ENCODE measurements at places on chromosomes 4 and X.

DNA sequence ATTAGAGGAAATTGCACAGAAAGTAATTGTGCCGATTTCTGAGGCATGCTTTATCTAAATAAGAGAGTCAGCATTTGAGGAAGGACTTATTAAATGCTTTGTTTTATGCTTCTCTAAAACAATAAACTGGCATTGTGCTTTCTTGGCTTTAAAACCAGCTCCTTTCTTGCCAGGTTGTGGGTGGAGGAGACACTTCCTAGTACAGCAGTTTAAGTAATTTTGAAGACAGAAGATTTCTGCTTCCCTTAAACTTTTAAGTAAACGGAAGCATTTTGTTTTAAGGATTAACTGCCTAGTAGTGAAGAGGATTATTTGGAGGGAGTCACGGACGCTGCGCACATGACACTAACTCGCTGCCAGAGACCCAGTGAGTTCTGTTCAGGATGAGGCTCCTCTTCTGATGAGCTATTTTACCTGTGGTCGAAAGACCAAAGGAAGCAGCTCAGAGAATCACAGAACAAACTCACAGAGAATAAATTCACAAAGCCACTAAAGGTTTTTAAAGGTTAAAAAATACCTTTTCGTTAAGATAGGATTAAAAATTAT is 169.5 kb downstream of the TLL1 start:
- no peak for DNase-seq

DNA sequence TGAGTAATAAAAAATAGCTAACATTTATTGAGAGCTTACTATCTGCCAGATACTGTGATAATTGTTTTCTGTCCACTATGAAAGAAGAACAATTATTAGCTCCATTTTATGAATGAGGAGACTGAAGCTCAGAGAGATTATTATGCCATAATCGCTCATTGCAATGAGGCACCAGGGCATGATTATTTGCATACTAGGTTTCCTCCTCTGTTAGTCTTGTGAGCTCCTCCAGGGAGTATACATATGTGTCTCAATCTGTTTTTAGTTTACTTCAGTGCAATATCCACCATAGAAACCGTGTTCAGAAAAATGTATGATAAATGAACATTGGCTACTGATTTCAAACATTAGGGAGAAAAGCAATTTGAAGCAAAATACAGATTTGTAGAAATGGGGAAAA is 139.4 kb upstream of the OTUD4 start:
- DNase-seq, result no peak

- DNase-seq, result no peak
These were observed 321.7 kb upstream of the FSTL5 start for GRCh38 chr4:162485486-162485885.

DNA sequence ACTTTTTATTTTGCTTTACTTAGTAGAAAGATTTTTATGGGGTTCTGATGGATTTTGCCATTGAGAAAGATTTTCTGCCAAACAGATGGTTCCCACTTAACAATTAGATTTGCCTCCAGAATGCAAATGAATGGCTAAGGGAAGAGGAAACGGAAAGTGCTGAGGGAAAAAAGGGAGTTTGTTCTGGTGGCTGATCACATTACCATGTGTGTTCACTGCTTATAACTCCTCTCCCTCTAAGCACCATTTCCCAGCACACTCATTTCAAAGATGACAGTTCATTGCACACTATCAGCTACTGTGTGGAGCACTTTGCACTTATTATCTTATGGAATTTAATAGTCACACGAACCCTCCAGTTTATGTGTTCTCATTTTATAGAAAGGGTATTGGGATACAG is 68.0 kb upstream of the GRID2 start:
- DNase-seq, result no peak

DNA sequence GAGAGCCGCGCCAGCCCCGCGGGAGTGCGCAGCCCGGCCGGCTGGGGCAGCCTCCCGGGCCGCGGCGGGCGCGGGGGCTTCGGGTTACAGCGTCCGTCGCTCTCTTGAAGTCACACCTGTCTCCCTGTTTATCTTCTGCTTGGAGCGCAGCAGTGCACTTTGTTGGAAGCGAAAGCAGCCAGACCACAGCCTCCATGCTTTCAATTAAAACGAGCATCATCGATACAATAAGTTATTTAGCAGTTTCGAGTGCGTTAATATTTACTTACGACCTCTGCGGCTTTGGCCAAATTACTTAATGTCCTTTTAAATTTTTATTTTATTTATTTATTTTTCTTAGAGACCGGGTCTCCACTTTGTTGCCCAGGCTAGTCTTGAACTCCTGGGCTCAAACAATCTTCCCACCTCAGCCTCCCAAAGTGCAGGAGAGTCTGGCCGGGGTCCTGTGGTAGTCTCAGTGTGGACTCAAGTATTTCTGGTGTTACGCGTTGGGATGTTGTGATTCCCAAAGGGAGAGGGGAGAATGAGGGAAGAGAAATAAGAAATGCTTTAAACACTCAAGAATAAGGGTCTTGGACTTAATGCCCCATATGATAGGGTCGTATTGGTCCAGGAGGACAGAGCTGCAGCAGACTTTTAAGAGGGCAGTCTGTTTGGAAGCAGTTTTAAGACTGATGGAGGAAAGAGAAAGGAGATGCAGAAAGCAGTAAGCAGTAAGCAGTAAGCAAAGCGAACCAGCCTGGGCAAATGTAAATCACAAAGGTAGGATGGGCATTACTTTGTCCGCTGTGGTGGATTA is 504 bp upstream of the PDLIM3 start:
- no peak for DNase-seq

- no peak for DNase-seq
These were observed 148.5 kb downstream of the FRAS1 start for GRCh38 chr4:78205591-78205990.

DNA sequence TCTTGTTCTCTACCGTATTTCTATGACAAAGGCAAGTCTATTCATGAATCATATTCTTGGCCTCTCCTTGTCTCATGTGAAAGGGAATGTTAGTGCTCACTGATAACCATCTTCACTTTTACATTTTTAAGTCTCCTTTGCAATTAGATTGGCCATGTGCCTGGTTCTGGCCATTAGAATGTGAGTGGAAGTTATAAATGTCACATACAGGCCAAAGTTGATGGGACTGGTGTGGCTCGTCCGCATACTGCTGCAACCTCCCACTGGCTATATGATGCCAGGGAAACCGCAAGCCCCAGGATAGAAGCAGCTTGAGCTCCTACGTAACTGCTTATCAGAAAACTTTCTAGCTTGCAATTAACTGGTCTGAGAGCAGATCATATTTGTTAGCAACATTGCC is 86.1 kb downstream of the MAGEC1 start:
- no peak for DNase-seq

- no peak for DNase-seq
These were observed 196.3 kb upstream of the MAB21L2 start for GRCh38 chr4:150385606-150386005.

DNA sequence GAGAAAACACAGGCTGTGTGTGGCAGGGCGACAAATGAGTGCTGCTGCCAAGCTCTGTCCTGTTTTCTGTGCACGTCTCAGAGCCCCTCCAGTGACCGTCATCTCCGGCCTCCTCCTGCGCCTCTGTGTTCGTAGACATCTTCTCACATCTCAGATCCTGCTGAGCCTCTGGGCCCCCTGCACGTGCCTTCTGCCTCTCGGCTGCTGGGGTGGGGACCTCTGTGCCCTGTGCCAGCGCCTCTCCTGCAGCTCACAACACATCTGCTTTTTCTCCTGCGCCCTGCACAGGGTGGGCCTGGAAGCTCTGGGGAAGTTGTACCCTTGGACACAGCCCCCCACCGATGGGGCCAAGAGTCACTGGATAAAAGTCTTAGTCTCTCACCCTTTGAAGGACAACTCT is 2.4 kb upstream of the CTAG2 start:
- no peak for DNase-seq

DNA sequence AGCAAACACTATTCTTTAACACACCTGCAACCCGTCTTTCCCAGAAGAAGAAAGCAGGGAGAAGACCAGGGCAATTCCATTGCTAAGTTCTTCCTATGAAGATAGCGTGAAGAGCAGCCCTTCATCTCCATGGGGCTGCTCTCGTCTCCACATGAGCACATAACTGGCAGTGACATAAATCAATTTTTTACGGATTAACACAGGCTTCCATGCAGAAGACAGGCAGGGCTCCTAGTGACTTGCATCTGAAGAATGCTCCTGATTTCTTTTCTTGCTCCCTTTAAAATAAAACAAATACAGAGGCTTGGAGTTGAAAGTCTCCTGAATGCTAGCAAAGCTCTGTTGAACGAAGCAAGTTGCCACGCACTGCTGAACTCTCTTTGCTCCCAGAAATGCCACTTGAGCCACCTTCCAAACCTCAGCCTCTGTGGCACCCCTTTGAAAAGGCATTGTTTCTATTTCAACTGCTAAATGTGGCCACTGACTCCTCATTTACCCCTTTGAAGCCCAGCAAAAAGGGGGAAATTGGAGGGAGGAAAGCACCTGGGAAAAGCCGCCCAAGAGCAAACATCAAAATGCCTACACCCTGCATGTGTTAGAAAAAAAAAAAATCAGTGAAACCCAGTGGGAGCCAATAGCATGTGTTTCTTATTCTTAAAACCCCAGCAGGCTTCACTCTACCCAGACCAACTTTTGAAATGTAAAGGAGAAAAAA is 383.7 kb downstream of the IDS start:
- no peak for DNase-seq

- no peak for DNase-seq
These were observed 6.8 kb upstream of the SORCS2 start for GRCh38 chr4:7185487-7186030.

- no peak for DNase-seq
These were observed 1.9 kb downstream of the SMAD1 start for GRCh38 chr4:145483514-145483913.

GRCh38 chr4:78880874-78881492 is 58.3 kb downstream of the PAQR3 start:
- DNase-seq, result no peak

DNA sequence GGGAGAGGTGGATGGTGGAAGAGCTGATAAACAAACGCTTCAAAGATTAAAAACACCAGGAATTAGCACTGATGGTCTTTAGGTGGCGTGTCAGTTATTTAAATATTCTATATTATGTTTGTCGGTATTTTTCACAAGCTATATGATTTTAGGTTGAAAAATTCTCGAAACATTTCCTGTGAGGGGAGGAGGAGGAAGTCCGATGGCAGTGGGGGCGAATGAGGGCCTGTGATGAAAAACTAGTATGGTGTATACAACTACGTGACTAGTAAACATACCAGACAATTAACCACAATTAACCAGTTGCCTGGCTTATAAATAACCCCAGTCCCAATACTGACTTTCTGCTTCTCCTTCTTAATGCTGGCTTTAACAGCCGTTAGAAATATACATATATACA is 595 bp upstream of the NAP1L2 start:
- DNase-seq, result no peak

GRCh38 chr4:78647272-78647671 is 95.7 kb downstream of the ANXA3 start:
- DNase-seq, result no peak

DNA sequence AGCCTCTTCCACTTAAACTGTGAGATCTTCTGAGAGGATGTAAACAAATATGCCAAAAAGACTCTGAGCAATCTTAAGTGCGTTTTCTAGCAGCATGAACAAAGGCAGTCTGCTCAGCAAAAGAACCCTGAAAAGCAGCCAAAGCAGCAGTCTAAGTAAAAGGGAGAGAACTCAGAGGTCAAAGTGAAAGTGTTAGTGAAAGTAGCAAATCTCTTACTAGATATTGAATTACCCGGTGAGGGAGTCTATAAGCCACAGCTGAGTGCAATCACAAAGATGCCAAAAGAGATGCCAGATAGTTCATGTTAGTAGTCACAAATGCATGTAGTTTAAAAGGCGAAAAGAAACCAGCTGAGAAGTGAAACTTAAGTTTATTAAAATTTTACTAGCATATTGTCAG is 7.9 kb upstream of the GNRHR start:
- DNase-seq, result no peak

GRCh38 chr4:157114671-157115070 is 38.7 kb downstream of the GLRB start:
- DNase-seq, result no peak

GRCh38 chr4:56931924-56932323 is 24.2 kb downstream of the REST start:
- no peak for DNase-seq

GRCh38 chr4:43047058-43047457 is 154.5 kb downstream of the GRXCR1 start:
- no peak for DNase-seq

DNA sequence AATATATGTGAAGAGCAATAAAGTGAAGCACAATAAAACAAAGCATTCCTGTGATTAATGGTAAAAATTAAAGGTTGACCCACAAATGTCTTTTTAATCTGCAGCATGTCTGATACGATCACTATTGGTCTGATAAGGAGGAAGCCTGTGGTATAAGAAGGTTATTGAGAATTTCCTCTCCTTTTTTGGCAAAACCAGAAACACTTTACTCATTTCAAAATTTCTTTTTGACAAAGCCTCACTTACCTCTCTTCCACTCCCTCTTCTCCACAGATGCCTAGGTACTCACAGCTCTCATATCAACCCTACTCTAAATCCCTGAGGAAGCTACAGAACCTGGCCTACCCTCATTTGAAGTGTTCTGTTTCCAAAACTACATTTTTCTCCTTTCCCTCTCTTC is 56.1 kb downstream of the TSPAN5 start:
- no peak for DNase-seq

GRCh38 chr4:147927377-147928137 is 195.7 kb downstream of the ARHGAP10 start:
- DNase-seq, result no peak

DNA sequence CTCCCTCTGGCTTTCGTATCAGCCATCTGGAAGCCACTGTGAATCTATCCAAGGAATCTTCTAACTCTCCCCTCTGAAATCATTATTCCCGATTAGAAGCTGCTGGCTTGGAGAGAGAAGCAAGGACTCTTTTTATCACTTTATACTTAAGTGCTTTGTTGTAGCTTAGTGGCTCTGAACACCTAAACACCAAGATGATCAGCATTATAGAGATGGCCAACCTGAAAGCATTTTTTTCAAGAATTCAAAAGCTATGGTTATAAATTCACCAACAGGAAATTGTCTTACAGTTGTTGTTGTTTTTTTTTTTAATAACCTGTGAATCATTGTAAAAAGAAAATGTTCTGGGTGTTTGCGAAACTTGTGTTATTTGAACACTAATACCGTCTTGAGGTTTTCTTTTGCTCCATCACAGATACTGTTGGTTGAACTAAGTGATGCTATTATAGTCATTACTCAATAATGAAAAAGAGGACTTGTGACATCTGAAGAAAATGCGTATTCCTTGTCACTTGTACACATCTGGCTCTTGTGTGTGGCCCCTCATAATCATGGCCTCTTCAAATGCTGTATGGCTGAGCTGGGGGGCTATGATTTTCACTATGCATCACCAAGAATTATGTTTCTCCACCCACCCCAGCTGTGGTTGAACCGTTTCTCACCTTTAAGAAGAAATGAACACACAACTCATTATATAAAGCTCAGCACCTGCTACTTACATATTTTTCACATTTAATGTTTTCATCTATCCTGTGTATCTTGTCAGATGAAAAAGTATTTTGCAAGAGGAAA is 11.8 kb upstream of the SMIM43 start:
- no peak for DNase-seq

Measured in NCI-H1417 treated with DMSO at 0.1 percent for 48 hours (cell line).